ENCODE measurements at places on chromosomes 3 and 15. TPM values are rescaled to one million over a fixed set of nuclear protein-coding genes. Genes with fewer than 3 reads are reported as not detected.
A peak's percentile ranks its signal among the peaks of the same experiment; 100 is the strongest.

Gene SPTSSB
- 3.3 TPM for total RNA-seq

Gene LRRC31
- under 0.01 TPM for total RNA-seq

Gene RBPMS2
- under 0.01 TPM for total RNA-seq

Gene PLD1
- 4.1 TPM for total RNA-seq

GRCh38 chr3:15630646-15631350 lies 29.3 kb downstream of the BTD start:
- DNase-seq = no peak

DNA sequence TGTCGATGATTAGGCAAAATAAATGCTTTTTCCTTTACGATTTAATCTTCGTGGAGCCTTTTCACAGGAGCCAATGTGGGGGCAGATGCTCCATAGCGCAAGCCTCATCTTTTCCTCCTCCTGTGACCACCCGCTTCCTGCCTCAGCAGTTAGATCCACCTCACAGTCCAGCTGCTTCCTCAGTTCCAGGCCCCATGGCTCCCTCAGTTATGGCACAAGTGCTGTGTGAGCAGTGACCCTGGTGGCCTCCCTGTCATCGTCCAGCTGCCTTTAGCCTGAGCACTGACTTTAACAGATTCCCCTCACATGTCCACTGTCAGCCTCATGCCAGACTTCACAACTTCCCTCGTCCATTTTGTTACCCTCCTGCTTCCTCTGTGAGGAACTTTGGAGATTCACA lies 424.6 kb upstream of the GBE1 start:
- no peak for DNase-seq

DNA sequence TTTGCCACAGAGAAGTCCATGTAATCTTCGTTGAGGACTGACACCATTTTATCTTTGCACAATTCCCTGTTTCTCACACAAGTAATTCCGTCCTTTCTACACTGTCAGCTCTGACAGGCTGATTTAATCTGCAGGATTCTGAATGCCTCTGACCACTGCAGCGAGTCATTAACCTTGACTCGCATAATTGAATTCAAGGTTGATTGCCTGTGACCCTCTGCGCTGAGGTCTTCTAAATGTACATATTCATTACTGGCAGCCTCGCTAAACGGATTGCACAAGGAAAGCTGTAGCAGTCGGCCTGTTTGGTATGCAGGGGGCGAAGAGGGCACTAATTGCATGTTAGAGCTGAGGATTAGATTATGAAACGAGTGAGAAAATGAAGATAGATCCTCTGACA lies 147.8 kb downstream of the SHOX2 start:
- no peak for DNase-seq

DNA sequence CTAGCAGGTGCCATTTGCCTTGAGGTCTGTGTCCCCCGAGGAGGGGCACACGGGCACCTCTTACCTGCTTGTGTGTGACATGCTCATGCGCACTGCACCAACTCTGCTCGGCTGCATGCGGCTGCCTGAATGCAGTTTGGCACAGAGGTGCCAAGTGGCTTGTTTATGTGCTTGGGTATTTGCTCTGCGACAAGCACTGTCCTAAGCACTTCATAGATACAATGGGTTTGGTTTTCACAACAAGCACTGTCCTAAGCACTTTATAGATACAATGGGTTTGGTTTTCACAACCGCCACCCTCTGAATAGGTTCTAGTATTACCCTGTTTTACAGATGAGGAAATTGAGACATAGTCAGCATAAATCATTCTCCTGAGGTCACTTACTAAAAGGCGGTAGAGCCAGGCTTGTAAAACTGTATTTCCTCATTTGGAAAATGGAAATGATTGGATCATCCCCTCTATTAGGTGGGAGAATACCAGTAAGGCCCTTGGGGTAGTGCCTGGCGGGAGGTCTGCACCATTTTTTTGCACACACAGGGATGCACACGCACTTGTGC lies 487 bp downstream of the ITIH4 start:
- no peak for DNase-seq

DNA sequence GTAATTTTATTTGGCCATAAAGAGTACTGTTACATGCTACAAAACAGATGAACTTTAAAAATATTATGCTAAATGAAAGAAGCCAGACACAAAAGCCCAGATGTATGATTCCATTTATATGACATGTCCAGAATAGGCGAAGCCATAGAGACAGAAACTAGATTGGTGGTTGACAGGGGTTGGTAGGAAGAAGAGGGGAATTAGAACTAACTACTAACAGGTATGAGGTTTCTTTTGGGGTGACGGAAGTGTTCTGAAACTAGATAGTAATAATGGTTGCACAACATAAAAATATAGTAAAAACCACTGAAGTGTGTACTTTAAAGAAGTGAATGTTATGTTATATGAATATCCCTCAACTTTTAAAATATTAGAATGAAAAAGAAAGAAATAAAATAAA lies 66.1 kb downstream of the GBE1 start:
- DNase-seq = no peak

- no peak for DNase-seq
Observed at GRCh38 chr3:179107617-179108016, 36.0 kb upstream of the ZMAT3 start.

- DNase-seq = peak; percentile 20
Observed at GRCh38 chr15:94670438-94671034, 439.2 kb downstream of the MCTP2 start.

DNA sequence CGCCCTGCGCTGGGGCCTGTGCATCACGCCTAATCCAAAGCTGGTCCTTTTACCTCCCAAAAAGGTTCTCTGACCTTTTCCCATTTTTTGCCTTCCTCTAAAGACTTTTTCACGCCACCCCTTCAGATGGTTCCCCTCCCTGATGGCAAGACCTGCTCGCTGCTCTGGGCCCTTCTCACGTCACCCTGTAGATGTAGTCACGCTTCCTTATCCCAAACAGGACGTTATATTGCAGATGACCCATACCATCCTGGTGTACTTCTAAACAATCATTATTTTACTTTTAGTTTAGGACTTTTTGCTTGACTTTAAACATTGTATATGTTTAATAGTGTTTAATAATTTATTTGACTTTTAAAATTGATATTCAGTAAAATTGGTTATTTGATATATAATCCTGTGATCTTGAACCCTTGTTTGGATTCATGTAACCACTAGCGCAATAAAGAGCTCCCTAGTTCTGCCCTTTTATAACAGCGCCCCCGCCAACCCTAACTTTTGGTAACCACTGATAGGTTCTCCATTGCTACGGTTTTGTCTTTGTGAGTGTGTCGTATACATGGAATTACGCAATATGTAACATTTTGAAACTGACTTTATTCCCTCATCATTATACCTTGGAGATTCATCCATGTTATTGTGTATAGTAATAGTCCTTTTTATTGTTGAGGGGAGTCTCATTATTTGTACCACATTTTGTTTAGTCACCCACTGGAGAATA lies 159.0 kb upstream of the CHRNA7 start:
- no peak for DNase-seq

- no peak for DNase-seq
Observed at GRCh38 chr3:178238179-178238578, 298.1 kb upstream of the KCNMB2 start.

- no peak for DNase-seq
Observed at GRCh38 chr3:195255571-195256501, 15.1 kb downstream of the XXYLT1 start.

DNA sequence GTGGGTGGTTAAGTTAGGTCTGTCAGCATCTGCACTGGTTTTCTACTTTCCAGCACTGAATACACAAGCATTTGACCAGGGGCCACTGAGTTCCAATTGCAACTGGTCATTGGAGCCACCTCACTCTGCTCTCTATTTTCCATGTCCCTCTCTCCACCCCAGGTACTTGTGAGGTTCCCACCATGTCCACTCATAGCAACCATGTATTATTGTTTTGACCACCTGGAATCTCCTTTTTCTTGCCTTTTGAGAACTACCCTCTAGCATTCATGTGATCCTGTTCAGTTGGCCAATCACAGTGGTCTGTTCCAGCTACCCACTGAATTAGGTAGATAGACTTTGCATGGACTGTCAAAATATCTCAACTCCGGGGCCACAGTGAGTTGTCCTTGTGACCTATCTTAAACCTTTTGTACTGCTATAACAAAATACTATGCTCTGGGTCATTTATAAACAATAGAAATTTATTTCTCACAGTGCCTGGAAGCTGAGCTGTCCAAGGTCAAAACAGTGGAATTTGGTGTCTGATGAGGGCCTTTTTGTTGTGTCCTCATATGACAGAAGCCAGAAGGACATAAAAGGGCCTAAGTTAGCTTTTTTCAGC lies 20.2 kb upstream of the TM4SF18 start:
- no peak for DNase-seq

DNA sequence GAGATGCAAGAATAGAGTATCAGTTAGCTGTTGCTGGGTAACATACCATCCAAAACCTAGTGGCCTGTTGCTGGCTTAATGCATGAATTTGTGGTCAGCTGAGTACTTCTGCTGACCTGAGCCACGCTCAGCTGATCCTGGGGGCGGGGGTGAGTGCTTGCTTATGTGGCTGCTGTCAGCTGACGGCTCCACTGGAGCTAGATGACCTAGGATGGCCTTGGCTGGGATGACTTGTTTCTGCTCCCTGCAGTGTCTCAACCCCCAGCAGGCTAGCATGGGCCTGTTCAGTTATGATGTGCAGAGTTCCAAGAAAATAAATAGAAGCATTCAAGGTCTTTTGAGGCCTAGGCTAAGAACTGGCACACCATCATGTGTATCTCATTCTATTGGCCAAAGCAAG lies 63.9 kb downstream of the FBLN2 start:
- DNase-seq = no peak

DNA sequence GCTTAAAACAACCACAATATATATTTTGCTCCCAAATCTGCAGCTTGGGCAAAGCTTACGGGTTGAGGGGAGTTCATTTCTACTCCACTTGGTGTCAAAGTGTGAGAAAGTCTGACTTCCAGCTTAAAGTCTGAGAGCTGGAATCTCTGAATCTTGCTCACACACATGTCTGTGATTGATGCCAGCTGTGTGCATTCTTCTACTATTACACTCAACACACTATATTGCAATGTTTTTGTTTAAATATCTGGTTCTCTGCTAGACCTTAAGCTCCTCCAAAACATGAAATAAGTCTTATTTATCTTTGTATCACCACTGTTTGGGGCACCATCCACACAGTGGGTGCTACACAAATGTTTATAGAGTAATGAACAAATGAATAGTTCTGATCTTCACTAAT lies 36.7 kb upstream of the SECISBP2L start:
- DNase-seq = no peak

GRCh38 chr3:48930590-48930989 lies 11.9 kb downstream of the ARIH2 start:
- DNase-seq = no peak

DNA sequence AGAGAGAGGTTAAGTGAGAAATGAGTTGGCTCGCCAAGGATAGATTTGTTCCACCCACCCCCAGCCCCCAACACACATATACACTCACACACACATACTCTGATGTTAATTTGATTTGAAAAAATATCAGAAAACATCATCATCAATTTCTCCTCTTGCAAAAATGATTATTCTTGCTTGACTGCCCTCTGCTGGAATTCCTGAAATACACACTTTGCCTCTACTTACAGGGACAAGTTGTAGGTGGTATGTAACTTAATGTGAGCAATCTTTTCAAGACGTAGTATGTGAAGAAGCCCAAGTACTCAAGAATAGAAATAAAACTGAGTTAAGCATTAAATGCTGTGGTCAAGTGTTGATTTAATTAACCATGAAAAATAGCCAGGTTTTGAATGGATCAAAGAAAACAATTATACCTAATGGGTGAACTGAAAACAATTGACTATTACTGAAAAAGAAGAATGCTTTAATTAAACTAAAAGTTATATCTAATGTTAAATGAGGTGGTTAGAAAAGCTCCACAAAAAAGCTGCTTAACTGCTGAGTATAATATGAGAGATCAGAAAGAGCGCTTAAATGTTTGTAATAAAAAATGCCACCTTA lies 46.6 kb upstream of the MDFIC2 start:
- peak; percentile 2 for DNase-seq

DNA sequence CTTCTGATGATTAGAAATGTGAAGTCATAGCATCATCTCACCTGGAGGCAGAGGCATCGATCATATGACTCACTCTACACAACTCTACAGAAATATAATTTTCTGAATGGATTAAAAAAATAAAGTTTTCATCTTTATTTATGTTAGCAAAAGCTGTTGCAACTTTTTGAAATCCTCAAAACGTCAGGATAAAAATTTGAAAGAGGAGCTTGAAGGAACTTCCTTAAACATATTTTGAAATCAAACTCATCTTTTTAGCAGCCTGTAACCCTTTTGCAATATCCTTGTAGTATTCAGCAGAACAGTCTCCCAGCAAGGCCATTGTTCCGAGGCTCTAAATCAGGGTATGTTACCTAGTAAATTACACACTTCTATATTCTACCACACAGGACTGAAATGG lies 985.4 kb downstream of the PLOD2 start:
- no peak for DNase-seq

DNA sequence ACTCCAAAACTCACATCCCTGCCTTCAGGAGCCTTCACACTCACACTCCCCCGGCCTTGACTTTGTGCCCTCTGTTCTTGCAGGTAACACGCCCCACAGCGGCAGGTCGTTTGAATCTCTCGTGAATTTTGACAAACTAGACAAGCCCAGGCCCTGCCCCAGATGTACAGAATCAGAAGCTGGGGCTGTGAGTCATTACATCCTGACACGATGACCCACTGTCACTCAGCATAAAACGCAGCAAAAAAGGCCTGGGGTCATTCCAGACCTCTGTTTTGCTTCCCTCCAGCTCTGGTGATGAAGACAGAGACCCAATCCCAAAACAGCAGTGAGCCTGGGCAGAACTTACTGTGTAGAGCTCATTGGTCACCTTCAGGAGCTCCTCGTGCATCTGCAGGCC lies 116.4 kb upstream of the RAD18 start:
- no peak for DNase-seq

DNA sequence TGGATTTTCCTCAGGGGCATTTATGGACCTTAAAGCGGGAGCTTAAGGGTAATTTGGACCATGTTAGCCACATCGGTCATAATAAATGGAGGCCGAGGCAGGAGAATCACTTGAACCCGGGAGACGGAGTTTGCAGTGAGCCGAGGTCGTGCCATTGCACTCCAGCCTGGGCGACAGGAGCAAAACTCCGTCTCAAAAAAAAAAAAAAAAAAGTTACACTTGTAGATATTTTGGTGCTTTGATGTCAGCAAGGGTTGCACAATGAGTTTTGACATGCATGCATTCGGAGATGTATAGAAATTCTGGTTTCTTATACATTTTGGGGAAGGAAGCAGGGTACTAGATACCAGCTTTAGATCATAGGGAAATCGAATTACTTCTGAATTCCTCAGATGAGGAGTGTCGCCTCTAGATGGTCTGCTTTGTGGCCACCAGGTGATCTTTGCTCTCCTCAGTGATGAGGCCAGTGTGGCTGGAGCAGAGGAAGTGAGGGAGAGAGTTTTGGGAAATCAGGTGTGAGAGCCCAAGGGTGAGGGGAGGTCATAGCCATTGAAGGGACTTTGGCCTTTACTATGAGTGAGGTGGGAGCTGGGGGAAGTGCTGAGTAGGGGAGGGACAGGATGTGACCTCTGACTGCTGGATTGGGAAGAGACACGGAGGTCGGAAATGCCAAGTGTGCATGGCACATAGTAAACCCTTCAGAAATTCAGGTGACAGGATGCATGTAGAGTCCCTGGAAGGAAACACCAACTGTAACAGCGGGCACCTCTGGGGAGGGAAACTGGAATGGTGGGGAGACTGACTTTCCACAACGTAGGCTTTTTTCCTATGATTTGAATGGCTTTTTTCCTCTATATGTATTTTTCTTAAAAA lies 8.4 kb upstream of the RBSN start:
- DNase-seq = no peak
